Fibroblast of skin of scalp (primary cell): ENCODE measurements at places on chromosomes 4 and X.

DNA sequence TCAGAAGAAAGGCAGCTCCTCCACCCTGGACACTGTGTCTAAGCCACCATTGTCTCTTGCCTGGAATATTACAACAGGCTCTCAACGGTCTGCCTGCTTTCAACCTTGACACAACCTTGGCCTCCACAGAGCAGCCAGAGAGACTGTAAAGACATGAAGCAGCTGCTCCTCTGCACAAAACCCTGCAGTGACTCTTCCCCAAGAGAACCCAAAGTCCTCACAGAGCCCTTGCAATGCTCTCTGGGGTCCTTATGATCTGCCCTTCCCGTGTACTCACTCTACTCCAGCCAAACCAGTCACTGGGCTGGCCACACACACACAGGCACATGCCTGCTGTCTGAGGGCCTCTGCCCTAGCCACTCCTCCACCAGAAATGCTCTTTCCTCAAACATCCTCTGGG, 75.9 kb upstream of the CPEB2 start:
- no peak for DNase-seq

GRCh38 chrX:103399744-103400143, 23.4 kb downstream of the BEX3 start:
- peak; percentile 7 for DNase-seq

DNA sequence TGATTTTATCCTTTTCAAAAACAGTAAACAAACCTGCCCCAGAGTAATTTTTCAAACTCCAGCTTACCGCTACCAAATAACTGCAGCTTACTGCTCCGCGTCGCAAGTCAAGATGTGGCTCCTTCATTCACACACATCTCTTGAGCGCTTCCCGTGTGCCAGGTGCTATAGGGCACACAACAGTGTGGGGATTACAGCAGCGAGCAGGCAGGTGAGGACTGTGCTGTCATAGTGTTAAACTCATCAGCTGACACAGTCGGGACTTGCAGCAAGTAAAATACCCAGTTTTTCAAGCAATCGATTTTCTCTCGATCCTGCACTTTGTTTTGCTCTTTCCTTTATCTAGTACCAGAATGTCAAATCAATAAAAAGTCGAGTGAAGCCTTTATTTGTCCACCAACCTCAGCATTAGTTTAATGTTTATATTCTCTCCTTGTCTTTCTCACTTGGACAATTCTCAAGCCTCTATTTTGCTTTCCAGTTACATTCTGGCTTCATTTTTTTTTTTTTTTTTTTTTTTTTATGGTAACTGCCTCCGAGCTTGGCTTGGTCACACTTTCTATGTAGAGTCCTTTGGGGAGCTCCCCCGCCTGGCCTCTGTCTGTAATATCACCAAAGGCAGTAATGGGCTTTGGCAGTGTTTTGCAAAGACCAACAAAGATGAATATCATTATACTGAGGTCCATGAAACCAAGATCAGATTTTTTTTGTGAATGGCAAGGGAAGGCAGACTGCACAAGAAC, 8.3 kb upstream of the ASB5 start:
- DNase-seq: peak; percentile 81

DNA sequence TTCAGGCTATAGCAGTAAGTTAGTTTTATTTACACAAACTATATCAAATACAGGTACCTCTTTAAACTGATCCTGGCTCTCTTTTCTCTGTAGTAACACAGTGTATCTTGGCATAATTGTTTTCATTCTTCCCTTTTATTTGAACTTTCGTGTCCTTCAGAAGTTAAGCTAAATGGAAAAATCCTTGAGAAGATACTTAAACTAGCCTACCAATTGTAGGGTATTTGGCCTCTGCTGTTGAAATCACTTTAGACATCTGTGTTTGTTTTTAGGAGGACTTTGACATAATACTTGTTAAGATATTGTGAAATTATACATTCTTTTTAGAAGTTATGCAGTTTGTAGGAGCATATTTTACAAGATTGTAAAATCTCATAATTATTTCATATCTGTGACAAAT, 90.3 kb upstream of the GK2 start:
- DNase-seq: no peak

DNA sequence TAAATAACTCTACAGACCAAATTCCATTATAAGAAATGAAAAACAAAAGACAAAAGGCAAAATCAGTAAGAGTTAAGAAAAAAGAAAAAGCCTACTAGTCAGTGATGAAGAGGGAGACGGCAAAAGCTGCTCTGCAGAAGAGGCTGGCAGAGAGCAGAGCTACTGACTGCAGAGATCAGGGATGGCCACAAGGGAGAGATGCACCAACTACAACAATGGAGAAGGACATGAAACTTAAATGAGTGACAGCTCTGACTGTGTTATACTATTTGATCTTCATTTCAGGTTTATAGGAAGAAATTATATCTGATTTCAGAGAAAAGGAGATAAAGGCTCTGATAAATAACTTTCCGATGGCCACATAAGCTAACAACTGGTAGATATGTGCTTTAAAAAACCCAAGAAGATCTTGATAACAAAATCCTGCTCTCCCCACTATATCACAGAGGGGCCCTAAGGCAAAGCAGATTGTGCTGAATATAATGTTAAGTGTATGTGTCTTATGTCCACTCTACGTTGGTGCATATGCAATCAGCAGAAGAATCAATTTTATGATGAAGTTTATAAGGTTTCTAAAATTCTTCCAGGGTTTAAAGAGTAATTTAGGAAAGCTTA, 58.4 kb upstream of the COX18 start:
- DNase-seq: peak; percentile 24

- peak; percentile 50 for DNase-seq
These were observed 84.3 kb downstream of the NBDY start for GRCh38 chrX:56813318-56813837.

GRCh38 chrX:24148535-24149350, 786 bp upstream of the ZFX start:
- DNase-seq: peak; percentile 87

DNA sequence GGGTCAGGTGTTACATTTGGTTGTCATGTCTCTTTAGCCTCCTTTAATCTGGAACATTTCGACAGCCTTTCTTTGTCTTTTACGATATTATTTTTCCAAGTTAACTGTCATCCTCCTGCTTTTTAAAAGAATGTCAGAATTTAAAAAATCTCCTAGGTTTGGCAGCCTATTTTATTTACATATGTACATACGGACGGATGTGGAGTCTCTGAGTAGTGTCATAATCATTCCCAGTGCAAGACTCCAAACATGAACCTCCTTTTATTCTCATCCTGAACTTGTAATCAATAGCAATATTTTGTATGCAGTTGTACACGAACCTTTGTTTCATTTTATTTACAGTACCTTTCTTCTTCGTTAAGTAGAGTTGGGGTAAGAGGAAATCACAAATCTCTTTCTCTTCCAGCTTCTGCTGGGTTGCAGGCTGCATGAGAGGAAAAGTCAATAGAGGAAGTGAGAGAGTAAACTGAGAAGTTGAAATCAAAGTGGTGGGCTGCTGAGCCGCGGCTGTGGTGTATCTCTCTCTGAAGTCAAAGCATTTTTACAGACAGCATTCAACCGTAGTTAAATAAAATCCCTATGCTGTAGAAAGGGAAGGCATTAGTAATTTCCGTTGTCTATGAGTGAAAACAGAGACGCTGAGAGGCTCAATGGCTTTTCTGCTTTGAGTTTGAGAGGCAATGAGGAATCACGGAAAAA, 53.9 kb upstream of the RPS6KA3 start:
- no peak for DNase-seq

GRCh38 chr4:17258106-17258505, 253.8 kb downstream of the QDPR start:
- DNase-seq: no peak

DNA sequence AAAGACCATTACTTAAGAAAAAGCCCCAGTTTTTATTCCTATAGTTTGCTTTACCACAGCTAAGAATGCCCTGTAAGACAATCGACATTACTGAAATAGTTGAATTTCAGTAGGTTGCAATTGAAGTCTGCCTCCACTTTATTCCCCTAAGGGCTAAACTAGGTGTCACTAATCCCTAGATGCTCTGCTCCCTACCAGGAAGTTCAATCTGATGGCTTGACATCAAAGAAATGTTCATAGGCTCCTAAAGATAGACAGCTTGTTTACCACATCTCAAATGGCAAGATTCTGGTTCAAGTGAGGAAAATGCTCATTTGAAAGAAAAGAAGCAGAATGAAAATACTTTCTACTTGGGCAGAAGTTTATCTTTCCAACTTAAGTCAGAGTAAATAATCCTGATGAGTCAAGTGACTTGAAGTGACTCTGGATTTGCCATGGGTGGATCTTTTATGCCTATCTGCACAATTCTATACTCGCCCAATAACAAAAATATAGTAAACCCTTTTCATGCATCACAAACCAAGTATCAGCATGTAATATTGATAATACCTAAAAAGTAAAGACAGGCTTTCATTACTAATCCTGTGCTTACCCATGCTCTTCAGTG, 117.2 kb downstream of the SH3RF1 start:
- no peak for DNase-seq

GRCh38 chr4:112885897-112886296, 163.6 kb upstream of the ANK2 start:
- no peak for DNase-seq

- no peak for DNase-seq
These were observed 187.4 kb downstream of the SOX3 start for GRCh38 chrX:140317462-140317861.

GRCh38 chr4:80343887-80344286, 8.4 kb downstream of the CFAP299 start:
- DNase-seq: no peak

- peak; percentile 78 for DNase-seq
These were observed 52.4 kb downstream of the SCFD2 start for GRCh38 chr4:53313510-53313909.

- no peak for DNase-seq
These were observed 55.6 kb downstream of the PBDC1 start for GRCh38 chrX:76228499-76228898.
